Renal cortex interstitium (tissue), 15 donors: ENCODE measurements at places on chromosomes 11 and 22. TPM values are rescaled to one million over a fixed set of nuclear protein-coding genes. Genes with fewer than 3 reads are reported as not detected.

DBX1 gene
- polyA plus RNA-seq, result not detected

SLC5A4 gene
- polyA plus RNA-seq, result 0.62 TPM

P2RX3 gene
- 1.1 TPM for polyA plus RNA-seq

OR5F1 gene
- not detected for polyA plus RNA-seq

WNT11 gene
- polyA plus RNA-seq, result 9.5 TPM

OR52N2 gene
- not detected for polyA plus RNA-seq

E2F8 gene
- 9.3 TPM for polyA plus RNA-seq

OR52I1 gene
- polyA plus RNA-seq, result 0.05 TPM
